ENCODE measurements at places on chromosomes 1 and 21. TPM values are rescaled to one million over a fixed set of nuclear protein-coding genes. Genes with fewer than 3 reads are reported as not detected.

TMEM183A gene
- total RNA-seq: 27.7 TPM

LORICRIN gene
- total RNA-seq: not detected

FABP3 gene
- 3,048 TPM for total RNA-seq

MYBPH gene
- not detected for total RNA-seq

- no peak for DNase-seq
These were observed 2.5 kb upstream of the TMPRSS2 start for GRCh38 chr21:41510500-41510899.

- no peak for DNase-seq
These were observed 98.7 kb upstream of the RGS1 start for GRCh38 chr1:192476802-192477298.

- DNase-seq: no peak
These were observed 360.2 kb downstream of the ADGRL2 start for GRCh38 chr1:82160903-82161302.

DNA sequence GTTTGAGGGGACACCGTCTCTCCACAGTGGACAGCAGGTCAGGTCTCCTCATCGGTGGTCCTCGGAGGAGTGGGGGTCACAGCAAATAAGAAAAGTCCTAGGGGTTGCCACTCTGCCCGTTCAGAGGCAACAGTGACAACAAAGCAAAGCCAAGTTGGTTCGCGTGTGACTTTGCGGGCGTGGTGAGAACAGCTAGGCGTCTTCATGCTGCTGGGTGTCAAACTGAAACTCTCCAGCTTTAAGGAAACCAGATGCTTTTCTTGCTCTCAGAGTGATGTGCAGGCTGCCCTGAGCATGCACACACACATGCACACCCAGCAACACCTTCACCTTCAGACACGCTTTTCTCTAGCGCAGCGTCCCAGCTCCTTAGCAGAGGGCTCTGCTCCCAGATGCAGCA is 70.1 kb upstream of the ARHGEF16 start:
- DNase-seq: no peak

- DNase-seq: peak; percentile 79
These were observed at the start of gene PLEKHM2 for GRCh38 chr1:15684042-15684461. Gene PLEKHM2 (plus strand): TSS chr1:15684320. CDS start chr1:15684559, 239 bp downstream.
